ENCODE measurements at places on chromosomes 3 and 15.

- DNase-seq = peak; percentile 61
Observed at GRCh38 chr15:71790081-71790480, 20.3 kb upstream of the NR2E3 start.

DNA sequence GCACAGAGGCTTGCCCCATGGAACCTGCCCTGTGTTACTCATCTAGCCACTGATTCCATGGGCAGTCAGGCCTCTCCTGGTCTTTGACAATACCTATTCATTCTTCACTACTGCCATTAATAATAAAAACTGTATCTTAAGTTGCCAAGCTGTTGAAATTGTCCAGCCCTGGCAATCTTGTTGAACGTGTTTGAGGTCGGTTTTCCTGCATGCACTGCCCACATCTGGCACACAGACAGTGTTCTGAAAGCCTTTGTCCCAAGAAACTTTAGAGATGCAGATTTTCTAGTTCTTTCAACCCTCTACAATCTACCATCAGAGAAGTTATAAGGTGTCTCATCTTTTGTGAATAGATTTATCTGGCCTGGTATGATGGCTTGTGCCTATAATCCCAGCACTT, 567.2 kb upstream of the NECTIN3 start:
- no peak for DNase-seq

GRCh38 chr3:195583831-195584542, at the start of gene APOD:
Gene APOD, minus strand, starts transcription at chr3:195583940. Its CDS starts 4,479 bp downstream, at chr3:195579461.
- peak; percentile 9 for DNase-seq

DNA sequence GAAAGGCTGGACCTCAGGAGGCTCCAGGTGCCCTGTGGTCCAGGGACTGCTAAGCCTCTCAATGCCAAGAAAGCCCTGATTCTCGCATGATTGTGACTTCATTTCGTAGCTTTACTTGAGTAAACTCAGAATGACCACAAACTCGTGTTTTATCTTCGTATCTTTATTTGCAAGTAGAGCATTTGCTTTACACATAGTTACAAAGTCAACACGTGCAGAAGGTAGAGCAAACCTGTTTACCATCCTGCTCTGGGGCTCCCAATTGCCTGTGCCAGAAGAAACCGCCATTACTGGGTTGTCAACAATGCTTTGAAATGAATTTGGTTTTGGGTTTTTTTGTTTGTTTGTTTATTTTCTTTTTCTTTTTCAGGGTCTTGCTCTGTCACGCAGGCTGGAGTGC, 5.8 kb upstream of the MESP1 start:
- no peak for DNase-seq

- no peak for DNase-seq
Observed at GRCh38 chr3:933326-933725, 159.5 kb upstream of the CNTN6 start.

GRCh38 chr3:189038773-189039745, 132.7 kb upstream of the TPRG1 start:
- no peak for DNase-seq

DNA sequence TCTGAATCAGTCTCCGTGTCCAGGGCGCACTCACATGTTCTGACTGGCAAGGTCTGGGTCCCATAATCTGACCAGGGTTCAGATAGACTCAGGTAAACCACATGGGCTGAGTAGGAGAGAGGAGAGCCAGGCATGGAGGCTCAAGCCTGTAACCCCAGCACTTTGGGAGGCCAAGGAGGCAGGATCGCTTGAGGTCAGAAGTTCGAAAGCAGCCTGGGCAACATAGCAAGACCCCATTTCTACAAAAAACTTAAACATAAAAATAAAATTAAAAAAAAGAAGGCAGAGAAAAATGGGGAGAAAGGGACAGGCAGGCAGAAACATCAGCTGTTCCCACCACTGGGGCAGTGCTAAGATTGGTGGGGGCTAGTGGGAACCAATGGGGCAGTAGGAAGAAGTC, 5.4 kb downstream of the TMEM43 start:
- no peak for DNase-seq

DNA sequence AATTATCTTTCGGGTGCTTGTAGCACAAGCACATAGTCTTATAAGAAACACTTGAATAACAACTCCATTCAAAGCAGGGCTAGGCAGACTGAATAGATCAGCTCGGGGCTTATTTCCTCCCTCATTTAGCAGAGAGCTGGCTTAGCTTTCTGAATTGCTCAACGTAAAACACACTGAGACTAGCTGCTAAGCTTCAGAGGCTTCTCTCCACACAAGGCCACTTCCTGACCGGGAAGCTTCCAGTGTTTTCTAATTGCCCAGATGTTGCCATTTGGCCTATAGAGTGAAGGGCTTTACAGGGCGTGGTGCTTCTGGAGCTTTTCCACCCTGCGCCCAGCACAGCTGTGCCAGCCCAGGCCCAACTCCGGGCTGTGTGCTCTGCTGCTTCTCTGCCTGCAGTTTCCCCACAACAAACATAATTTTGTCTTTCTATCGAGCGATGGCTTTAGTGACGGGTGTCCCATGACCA, 16.6 kb downstream of the FAM240A start:
- peak; percentile 8 for DNase-seq

GRCh38 chr15:63918317-63918672, 84.5 kb upstream of the HERC1 start:
- no peak for DNase-seq

DNA sequence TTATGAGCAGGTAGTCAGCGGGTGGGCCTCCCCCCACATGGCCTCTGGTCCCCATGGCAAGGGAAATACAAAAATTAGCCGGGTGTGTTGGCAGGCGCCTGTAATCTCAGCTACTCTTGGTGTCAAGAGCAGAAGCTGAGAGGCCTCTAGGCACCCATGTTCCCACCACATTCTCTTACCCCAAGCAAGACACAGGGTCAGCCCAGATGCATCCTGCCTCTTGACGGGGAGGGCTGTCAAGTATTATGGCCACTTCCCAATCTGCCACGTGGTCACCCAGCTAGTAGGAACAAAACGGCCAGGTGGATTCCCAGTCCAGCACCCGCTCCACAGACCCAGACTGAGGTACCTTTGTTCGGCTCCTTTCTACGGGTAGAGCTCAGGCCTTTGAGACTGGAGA, 16.2 kb upstream of the SLC6A6 start:
- DNase-seq = no peak

- no peak for DNase-seq
Observed at GRCh38 chr15:101466188-101466587, 23.3 kb downstream of the PCSK6 start.

GRCh38 chr3:48067271-48067670, 51.1 kb upstream of the MAP4 start:
- no peak for DNase-seq

DNA sequence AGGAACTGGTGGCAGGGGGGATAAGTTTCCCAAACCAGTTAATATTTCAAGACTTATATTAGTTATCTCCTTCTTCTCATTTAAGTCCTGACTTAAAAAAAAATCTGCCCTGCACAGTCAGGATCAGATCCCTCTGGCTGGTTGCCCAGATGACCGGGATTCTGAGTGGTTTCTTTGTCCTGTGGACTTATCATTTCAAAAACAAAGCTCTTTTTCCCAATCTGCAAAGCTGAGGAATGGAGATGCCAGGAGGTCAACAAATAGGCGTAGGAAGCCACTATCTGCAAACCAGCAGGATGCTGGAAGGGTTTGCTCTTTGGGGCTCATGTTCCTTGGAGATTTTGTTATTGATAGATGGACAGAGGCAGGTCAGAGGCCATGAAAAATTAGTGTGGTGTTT, 5.8 kb downstream of the C3orf20 start:
- no peak for DNase-seq

GRCh38 chr15:83462953-83463433, 15.9 kb downstream of the SH3GL3 start:
- DNase-seq = no peak

DNA sequence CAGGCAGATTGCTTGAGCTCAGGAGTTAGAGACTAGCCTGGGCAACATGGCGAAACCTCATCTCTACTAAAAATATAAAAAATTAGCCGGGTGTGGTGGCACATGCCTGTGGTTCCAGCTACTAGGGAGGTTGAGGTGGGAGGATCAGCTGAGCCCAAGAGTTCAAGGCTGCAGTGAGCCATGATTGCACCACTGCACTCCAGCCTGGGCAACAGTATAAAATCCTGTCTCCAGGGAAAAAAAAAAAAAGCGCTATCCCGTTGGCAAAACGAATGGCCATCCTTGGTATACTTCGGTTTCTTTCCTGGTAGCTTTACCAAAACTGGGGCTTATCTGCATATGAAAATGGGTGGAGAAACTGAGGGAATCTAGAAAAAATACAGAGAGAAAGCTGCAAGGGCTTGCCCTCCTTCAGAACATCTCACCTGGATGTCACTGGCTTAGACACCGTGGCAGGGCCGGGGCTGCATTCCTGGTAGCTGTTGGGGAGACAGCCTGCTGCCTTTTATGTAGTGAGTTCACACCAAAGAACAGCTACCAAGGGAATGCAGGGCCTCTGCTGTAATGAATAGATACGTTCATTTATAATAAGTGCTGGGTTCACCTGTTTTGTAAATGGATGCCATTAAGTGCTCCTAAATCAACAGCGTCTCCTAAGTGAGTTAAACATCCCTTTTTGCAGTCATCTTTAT, 96.0 kb downstream of the IQSEC1 start:
- DNase-seq = no peak

DNA sequence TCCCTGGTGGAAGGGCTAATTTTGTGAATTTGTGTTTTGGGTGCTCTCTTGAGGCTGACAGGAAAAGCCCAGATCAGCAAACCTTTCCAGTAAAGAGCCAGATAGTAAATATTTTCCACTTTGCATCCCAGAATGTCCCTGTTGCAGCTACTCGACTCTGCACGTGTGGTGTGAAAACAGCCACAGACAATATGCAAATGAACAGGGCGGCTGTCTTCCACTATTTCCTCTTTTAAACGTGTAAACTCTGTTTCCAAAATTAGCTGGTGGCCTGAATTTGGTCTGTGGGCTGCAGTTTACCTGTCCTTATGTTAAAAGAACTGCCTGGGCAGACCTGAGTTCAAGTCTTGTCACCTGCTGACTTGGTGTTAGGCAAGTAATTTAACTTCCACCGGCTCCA, 202.7 kb downstream of the EDEM1 start:
- DNase-seq = no peak

- no peak for DNase-seq
Observed at GRCh38 chr3:197023241-197023997, 6.2 kb downstream of the MELTF start.

GRCh38 chr3:149020839-149021252, 29.5 kb downstream of the GYG1 start:
- DNase-seq = no peak
